ENCODE measurements at places on chromosomes 11 and 22.

DNA sequence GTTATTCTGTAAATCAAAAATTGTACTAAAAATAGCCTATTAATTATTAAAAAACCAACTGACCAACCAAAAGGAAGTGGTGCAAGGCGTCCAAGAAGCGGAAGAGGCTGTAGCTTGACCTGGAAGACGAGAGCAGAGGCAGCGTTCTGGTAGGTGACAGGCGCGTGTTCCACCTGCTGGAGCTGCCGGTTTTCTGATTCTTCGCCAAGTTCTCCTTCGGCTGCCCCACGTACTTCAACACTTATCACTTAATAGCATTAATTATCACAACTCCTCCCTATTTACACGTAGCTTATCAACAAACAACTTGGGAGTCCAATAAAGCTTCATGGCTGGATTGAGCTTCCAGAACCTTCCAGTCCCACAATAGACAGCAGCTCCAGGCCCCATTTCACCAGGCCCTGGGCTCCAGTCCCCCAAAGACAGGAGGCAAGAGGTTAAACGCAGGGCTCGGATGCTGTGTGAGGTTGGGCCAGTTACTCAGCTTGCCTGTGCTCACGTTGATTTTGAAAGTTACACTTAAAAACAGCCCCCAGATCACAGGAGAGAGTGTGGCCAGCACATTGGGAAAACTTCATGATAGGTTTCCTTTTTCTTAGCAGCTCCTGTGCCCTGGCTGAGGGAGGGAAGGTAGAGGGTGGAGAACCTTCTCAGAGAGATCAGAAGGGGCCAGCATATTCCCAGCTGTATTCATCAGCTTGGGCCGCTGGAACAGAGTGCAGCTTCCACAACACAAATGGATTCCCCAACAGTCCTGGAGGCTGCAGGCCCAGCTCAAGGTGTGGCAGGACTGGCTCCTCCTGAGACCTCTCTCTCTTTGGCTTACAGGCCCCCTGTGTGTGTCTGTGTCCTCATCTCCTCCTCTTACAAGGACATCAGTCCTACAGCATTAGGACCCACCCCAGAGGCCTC is 54.2 kb upstream of the FGF3 start:
- no peak for DNase-seq

- DNase-seq, result peak; percentile 60
These were observed 77.9 kb downstream of the CWC15 start for GRCh38 chr11:94895451-94895850.

DNA sequence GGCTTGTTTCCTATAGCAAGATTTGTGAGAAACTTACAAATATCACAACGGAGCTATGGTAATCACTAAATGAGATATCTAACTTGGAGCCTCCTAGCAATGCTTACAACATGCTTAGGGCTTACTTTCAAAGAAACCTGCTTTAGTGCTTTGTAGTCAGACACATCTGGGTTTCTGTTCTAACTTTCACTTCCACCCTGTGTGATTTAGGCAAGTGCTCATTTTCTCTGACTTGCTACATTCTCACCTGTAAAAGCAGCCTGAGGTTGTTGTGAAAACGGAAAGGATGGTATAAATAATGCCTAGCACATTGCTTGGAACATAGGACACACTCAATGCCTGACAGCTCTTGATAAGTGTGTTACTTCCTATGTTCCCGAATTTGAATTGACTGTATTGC is 45.6 kb downstream of the LRRC4C start:
- no peak for DNase-seq

- DNase-seq, result no peak
These were observed 295.9 kb upstream of the ANO5 start for GRCh38 chr11:21896746-21897602.

- DNase-seq, result no peak
These were observed 33.3 kb downstream of the SLN start for GRCh38 chr11:107678632-107678971.

DNA sequence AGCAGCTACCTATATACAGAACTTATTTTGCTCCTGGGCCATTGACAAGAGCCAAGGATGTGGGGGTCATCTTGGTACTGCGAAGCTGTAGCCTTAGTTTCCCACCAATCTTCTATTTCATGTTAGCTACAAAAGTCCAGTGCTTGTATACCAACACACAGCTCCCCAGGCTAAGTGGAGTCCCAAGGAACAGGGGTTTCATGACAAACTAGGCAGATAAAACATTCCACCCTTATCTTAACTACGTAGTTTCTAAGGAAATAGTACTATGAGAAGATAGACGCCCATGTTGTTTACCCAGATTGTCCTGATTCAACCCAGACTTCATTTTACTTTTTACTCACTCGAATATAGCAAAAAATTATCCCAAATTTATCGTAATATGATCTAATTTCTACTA is 218.5 kb downstream of the DYNC2H1 start:
- no peak for DNase-seq

- DNase-seq, result peak; percentile 9
These were observed 21.8 kb upstream of the OR8G1 start for GRCh38 chr11:124219126-124219525.

Measured in fibroblast of lung (primary cell).